Muscle of leg (tissue), 16 donors: ENCODE measurements at places on chromosomes 11 and 22.

- no peak for DNase-seq
Observed at GRCh38 chr11:61007383-61007955, 36.0 kb downstream of the CD6 start.

DNA sequence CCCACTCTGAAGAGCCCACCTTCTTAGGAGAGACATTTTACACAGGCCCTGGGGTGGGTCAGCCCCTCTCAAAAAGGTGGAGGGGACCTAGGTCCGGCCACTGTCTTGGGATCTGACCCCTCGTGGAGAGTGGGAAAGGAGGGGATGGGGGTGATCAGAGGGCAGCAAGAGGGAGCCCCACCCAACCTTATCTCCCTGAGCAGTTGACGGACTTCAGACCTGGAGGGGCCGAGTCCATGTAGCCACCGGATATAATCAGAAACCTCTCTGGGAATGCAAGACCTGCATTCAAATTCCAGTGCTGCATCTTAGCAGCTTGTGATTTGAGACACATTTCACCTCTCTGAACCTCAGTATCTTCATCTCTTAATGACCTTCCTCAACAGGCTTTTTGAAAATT, 44.0 kb downstream of the TP53I11 start:
- DNase-seq = no peak

- DNase-seq = no peak
Observed at GRCh38 chr22:47687346-47687655, 924.9 kb downstream of the TBC1D22A start.

DNA sequence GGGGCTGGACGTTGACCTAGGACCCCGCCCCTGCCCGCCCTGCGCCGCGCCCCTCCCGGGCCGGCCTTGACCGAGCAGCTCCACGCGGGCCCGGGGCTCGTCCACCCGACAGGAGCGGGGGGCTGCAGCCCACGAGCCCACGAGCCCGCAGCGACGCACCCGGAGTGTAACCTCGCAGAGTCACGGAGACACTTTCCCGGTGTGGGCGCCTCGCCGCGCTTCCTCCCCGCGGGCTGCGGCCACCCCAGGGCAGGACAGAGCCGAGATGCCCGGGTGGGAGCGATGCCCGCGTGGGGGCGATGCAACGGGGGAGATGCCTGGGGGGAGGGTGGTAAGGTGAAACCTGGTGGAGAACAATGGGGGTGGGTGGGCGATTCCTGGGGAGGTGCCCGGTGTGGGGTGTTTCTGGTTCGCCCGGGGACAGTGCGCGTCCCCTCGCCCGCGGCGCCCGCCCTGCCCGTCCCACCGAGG, 4.9 kb upstream of the ZBED4 start:
- DNase-seq = no peak

GRCh38 chr11:111514216-111515031, at the start of gene HOATZ:
Gene HOATZ, plus strand, starts transcription at chr11:111514778. Its CDS starts 7 bp downstream, at chr11:111514785.
- peak; percentile 19 for DNase-seq

- peak; percentile 43 for DNase-seq
Observed at GRCh38 chr11:32081129-32081641, 9.7 kb upstream of the RCN1 start.

DNA sequence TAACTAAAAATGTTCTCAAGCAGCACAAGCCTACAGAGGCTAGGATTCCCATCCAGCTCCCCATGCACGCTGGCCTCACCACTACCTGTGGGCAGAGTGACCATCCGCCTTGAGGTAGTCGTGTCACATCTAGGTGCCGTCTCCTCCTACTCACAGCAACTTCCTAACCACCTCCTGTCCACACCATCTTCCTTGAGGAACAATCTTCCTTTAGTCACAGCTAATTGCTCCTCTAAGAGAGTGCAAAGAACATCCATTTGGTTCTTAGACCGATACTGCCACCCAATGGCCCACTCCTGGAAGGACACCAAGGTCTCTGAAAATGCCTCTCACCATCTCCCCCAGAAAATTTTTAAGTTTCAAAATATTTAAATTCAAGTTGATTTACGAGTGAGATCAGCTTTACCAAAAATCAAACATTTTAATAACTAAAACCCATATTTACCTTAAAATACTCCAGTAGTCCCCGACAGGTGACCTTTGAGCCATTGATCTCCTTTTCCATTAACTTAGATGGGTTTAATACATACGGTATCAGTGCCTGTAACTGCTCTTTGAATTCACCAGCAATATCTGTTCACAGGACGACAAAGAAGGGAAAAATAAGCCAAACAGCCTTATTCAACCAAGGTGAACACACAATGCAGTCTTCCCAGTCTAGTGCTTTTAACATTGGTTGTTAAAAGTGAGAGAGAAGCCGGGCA, 21.7 kb upstream of the PLAAT3 start:
- DNase-seq = peak; percentile 58

DNA sequence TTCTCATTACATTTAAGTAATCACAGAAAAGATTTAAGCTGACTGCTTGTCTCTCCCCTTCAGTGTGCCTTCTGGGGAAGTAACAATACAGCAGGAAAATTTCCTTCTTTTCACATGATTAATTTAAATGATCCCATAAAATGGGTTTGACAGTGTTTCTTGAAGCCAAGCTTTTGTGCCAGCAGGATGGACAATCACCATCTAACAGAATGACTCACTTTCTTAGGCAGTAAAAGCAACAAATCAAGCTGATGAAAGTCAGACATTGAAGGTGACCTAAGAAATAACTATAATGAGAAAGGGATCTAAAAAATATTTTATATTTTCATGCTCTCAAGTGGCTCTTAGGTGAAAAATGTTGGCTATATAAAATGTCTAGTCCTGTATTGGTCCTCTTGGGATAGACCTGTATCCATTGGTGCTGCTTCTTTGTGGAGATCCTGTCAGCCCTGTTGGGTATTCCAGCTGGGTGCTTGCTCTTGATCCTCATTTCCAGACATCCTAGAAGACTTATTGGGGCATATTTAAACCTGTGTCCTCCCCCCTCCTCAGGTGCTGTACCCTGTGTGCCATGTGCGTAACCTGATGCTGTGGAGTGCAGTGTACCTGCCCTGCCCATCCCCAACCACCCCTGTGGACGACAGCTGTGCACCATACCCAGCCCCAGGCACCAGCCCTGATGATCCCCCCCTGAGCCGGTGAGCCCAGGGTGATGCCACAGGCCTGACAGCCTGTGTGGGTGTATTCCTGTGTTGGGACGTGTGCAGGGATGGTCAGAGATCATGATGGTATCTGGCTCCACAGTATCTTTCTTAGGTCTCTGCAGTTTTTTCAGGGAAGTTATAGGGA, 62.7 kb upstream of the HORMAD2 start:
- no peak for DNase-seq

DNA sequence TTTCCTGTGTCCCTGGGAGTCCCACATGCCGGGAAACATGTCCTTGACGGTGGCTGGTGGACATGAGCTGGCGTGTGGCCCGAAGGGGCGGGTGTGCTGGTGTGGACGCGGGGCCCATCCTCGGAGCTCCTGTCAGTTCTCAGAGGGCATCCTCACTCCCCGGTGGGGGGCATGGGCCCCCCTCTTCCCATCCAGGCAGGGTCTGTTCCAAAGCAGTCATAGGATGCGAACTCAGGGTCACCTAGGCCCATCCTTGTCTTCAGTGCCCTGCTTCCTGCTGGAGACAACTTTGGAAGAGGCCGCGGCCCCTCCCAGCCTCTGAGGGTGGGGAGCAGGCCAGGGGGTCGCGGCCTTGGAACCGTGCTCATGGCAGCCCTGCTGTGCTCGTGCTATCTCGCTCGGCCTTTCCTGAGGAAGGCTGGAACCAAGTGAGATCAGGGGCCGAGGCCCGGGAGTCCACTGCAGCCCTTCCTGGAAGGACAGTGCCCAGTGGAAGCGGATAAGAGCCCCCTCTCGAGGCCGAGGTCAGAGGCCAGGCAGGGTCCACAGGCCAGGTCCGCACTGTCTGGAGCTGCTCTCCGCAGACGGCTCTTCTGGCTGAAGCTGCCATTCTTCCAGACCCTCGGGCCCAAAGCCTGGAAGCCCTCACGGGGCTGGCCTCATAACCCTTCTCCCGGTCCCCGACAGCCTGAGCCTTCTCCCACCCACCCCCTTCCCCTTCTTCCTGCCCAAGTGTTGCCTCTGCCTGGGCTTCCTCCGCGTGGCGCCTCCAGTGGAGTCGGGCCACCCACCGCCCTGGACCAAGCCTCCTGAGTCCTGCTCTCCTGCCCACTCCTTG, 8.7 kb downstream of the GRK2 start:
- no peak for DNase-seq

- no peak for DNase-seq
Observed at GRCh38 chr22:45172881-45173585, 9.3 kb downstream of the NUP50 start.

- no peak for DNase-seq
Observed at GRCh38 chr11:78916759-78917158, 342.1 kb upstream of the NARS2 start.

DNA sequence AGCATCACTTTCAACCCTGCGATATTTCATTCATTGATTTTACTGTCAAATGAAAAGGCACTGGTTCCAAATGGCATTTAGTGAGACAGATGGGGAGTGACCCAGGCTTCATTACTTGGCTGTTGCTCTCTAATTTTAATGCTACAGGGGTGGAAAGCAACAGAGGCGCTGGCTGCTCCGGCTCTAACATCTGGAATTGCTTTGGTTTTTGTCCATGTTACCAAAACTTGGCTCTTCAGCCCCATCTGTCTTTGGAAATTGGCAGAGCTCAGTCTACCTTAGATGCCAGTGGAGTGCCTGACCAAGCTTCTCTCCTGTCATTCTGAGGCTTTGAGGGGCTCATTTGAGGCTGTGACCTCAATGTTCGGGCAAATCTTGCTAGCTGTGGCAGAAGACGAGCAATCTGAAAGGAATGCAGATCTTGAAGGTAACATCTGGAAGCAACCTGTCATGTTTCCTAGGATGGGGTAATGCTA, 409.5 kb upstream of the SYN3 start:
- DNase-seq = peak; percentile 35

GRCh38 chr11:100876815-100877520, 189.9 kb downstream of the ARHGAP42 start:
- peak; percentile 88 for DNase-seq

GRCh38 chr11:59801160-59801706, 9.3 kb downstream of the MRPL16 start:
- no peak for DNase-seq

DNA sequence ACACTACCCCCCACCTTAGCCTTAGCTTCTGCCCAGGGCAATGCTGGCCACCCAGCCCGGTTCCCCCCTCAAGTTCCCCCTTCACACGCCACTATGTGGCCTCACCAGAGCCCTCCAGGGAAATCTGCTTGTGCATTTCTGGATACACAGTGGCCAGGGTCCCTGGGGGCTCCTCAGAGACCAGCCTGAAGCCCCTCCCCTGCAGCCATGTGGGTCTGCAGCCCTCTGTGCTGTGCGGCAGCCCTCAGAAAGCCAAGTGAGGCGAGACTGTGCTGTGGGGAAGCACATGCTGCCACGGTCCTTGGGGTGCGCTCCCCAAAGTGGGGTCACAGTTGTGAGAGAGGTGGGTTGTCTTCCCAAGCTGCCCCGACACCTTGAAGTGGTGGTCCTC, 2.1 kb upstream of the PLXNB2 start:
- DNase-seq = no peak

DNA sequence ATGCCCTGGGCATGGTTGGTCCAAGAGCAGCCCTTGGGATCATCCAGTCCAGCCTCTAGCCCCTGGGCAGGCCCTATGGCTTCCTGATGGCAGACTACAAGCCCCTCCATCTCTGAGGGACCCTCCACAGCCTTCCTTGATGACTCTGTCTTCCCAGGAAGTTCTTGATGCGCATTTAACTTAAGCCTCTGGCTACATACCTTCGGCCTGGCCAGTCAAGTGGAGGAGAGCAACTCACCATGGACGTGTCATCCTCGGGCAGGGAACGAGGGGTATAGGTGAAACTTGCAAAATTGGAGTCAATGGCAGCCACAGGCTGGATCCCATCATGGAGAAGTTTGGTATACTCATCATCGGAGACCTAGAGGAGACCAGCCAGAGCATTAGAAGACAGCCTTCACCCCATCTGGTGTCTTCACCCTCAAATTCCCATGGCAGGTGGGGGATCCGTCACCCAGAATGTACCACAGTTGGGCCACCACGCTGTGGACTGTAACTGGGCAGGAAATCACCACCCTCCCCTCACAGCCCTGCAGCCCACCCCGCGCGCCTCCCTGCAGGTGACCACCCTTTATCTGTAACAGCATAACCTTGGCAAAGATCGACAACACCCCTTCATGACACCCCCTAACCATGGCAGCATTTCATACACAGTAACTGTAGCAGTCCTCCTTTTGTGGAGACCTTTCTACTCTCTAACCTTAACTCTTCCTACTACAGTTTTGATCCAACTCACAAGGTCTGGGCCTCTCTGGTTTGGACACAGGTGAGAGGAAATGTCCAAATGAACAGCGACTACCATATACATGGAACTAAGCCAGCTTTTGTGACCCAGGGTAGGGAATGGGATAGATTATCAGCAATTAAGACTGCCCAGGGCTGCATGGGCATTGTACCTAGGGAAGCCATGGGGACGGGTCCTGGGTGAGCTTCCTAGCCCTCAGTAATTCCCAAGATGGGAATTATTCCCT, 91.7 kb downstream of the PDE2A start:
- DNase-seq = no peak

- no peak for DNase-seq
Observed at GRCh38 chr11:107271425-107271824, 186.2 kb downstream of the CWF19L2 start.

GRCh38 chr22:28514321-28514821, 165.3 kb downstream of the TTC28 start:
- peak; percentile 97 for DNase-seq

GRCh38 chr11:2811206-2812091, 74.1 kb downstream of the CDKN1C start:
- DNase-seq = no peak

- no peak for DNase-seq
Observed at GRCh38 chr11:78886616-78887015, 312.0 kb upstream of the NARS2 start.

- no peak for DNase-seq
Observed at GRCh38 chr22:47000888-47001287, 238.4 kb downstream of the TBC1D22A start.
